ENCODE measurements at places on chromosomes 11 and 22. TPM values are rescaled to one million over a fixed set of nuclear protein-coding genes. Genes with fewer than 3 reads are reported as not detected.

MUC6 gene
- not detected for total RNA-seq

SYT13 gene
- total RNA-seq: 0.13 TPM

- no peak for DNase-seq
Measured at GRCh38 chr11:98725471-98725870, 295.3 kb upstream of the CNTN5 start.

GRCh38 chr22:29879753-29880152, 3.2 kb upstream of the MTMR3 start:
- no peak for DNase-seq

Data from osteocyte (in vitro differentiated cells).